ENCODE measurements at places on chromosomes 4 and X.

- no peak for DNase-seq
Observed at GRCh38 chr4:66062921-66063320, 392.6 kb upstream of the EPHA5 start.

DNA sequence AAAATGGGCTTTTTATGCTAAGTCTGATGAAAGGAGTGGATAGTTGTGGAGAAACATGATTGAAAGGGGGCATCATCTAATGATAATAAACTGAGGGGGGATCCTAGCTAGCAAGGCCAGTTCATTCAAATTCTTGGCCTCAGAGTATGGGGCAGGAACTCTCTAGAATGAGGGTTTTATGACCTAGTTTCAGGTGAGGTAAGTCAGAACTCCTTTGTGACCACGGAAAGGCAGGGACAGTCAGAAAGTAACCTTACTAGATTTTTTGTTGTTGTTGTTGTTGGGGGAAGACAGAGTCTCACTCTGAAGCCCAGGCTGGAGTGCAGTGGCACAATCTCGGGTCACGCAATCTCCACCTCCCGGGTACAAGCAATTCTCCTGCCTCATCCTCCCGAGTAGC, 1.5 kb upstream of the PAQR3 start:
- DNase-seq: no peak

DNA sequence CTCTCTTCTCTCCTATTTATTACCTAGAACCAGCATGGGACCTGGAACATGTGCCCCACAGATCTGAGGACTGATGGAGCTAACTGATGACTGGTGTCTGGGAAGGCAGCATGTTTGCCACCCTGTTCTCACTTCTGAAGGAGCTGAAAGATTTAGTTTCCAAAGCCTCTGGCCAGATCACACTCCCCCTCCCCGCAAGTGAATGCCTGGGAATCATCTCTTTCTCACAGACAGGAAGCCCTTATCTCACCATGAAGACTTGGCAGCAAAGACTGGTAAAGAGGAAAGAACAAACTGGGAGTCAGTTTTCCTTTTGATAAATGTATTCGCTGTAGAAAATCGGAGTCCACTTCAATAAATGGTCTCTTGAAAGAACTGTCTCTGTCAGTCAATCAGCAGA, 21.0 kb upstream of the PCYT1B start:
- no peak for DNase-seq

- no peak for DNase-seq
Observed at GRCh38 chrX:123797543-123798447, 62.1 kb upstream of the XIAP start.

- no peak for DNase-seq
Observed at GRCh38 chr4:186669159-186669731, 54.4 kb downstream of the FAT1 start.
